ENCODE measurements at places on chromosomes 7 and 10.

DNA sequence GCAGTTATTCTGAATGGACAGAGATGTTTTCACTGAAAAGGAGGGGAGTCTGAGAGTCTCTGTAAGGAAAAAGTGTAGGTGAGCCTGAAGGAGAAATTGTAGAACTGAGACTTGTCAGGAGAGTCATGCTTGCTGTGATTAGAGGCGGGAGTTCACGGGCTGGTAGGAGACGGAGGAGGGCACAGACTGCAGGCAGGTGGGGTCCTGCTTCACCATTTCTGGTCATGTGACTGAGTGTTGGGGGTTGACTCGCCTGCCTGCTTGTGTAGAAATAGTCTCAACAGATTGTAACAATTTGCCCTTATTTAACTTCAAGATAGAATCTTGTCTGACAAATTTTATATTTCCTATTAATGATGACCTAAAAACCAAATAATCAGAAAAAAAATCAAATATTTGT, 70.3 kb downstream of the OGDH start:
- DNase-seq = no peak

DNA sequence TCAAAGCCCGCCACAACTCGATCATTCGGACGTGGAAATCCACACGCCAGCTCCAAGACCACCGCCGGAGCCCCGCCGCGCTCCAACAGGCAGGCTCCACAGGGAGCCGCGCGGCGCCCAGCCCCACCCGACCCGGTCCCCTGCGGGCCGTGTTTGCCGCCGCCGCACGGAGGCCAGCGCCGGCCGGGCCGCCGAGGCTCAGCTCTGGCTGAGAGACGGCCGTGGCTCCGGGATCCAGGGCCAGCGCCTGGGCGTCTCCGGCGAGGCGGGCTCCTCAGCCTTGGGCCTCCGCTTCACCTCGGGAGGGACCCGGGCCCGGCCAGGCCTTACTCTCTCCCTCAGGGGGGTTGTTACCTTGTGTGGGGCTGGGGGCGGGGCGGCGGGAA, 333 bp downstream of the SMNDC1 start:
- DNase-seq = peak; percentile 49

DNA sequence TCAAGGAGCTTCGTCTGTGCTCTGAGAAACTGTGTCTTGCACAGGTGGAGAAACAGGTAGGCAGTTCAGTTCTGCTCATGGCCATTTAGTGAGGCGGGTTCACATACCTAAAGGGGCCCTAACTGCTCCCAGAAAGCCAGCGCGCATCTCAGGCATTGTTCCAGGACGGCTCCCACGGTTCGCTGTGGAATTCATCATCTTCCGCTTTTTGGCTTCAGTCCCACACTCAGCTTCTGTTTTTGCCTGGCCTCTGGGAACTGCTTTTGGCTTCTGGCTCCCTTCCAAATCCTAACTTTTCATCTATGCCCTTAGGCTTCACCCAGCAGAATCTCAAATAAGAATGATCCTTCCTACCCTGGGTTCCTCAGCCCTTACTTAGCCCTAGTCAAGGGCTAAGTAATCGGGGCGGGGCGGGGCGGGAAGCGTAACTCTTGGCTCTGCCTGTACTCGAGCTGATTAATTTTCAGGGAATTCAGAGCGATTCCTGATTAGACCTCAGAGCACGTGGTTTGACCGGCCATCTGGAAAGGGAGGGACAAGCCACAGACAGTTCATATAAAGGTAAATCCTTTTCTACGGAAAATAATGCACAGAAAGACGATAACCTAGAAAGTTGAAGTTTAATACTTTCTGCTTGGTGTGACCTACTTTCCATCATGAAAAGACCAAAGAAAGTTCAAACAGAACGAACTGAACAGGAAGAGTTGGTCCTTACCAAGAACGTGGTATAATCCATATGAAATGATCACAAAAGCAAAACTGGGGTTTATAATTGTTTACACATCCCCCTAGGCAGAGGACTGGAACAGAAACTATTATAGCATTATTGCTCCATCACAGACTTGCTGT, 105.7 kb downstream of the ST8SIA6 start:
- DNase-seq = no peak

DNA sequence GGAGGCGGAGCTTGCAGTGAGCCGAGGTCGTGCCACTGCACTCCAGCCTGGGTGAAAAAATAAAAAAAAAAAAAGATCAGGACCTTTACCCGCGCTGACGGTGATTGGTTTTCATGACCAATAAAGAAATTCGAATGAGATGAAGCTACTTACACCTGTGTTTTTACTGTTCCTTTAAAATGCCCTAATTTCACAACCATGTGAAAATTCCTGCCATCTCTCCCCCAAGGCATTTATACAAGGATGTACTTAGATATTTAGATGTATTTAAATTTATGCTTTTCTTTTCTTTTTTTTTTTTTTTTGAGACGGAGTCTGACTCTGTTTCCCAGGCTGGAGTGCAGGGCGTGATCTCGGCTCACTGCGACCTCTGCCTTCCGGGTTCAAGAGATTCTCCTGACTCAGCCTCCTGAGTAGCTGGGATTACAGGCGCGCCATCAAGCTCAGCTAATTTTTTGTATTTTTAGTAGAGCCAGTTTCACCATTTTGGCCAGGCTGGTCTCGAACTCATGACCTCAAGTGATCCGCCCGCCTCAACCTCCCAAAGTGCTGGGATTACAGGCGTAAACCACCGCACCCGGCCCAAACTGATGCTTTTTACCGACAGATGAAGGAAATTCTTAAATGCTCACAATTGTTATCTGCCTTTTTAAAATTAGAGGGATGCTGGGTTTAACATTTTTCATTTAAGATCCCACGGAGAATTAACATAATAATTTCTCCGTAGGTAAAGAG, 3.1 kb upstream of the PHYH start:
- DNase-seq = no peak

GRCh38 chr7:48365010-48365409, 193.8 kb downstream of the ABCA13 start:
- DNase-seq = no peak

DNA sequence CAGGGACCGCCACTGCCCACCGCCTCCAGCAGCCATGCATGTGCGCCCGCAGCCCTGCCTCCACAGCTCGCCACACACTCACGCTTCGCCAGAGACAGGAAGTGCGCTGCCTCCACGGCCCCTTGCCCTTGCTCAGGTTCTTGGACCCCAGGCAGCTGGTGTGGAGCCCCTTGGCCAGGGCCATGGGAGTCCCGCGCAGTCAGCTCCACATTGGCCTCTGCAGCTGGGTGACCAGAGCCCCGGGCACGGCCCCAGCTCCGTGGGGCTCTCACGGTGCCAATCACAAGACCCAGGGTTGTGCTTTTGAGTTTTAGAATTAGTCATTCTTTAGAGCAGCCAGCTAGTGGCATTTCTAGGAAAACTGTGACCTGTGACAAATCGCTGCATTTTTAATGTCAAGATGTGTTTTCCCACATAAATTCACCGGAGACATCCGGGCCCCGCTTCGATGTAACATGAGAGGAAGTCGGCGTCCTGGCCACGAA, 4.3 kb upstream of the UTF1 start:
- DNase-seq = no peak

DNA sequence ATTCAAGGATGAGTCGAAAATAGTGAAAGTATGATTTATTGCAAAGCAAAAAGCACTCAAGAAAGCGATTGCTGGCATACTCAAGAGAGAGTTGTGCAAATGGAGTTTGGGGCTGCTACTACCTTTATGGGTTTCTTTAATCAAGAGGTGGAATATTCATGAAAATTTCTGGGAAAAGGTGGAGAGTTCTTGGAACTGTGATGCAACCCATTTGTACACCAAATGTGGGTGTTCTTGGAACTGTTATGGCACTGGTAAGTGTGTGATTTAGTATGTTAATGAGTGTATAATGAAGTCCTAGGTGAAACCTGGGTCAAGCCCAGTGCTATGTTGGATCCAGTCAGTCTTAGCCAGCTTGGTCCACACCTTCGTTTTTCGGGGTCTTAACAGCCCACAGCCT, 3.4 kb upstream of the VOPP1 start:
- DNase-seq = no peak

DNA sequence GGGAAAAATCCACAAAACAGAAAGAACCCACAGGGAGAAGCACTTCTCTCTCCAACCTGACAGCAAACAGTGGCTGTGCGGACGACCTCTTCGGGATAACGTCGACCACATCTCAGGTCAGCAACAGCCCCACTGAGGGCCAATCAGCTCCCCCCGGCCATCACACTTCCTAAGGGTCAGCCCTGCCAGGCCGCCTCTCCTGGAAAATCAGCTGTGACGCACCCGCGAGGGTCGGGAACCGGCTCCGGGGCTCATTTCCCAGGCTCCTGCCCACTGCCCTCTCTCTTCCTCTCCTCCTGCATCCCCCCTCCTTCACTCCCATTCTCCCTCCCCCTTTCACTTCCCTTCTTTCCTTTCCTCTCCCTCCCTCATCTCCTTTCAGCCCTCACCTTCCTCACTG, 118.3 kb downstream of the DIP2C start:
- DNase-seq = no peak

DNA sequence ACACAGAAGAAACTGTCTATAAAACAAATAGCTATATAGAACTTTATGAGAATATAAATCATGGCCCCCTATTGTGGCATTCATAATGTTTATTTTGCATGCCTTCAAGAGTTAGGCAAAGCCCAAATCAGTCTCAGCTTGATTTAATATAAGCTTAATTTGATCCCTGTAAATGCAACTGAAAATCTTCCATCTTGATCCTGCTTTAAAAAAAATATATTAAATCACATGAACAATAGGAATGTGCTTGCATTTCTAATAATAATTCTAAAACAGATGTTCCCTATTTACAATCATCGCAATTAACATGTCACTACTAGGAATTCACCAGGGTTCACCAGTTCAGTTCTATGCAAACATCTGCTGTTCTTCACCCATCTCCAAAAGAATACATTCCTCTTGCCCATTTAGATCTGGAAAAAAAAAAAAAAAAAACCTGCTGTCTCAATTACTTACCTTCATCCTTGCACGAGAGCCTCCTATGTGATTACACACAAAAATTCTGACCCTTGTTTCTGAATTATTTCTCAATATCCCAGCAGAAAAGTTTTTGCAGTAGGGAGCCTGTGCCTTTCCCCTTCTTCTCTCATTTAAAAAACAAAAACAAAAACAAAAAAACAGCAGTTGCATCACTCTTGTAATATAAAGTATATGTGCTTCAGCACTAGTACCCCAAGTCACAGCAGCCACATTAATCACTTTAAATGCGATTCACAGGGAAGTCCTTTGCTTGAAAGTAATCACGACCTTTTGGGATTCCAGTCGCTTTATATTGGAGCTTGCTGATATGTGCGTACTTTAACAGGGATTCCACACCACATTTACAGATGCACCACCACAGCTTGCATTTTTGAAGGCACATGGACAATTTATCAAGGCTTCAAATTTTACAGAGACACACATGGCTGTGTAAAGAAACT, 194.8 kb upstream of the KMT2E start:
- DNase-seq = no peak

- no peak for DNase-seq
These were observed 47.1 kb downstream of the SYPL1 start for GRCh38 chr7:106064771-106065574.

DNA sequence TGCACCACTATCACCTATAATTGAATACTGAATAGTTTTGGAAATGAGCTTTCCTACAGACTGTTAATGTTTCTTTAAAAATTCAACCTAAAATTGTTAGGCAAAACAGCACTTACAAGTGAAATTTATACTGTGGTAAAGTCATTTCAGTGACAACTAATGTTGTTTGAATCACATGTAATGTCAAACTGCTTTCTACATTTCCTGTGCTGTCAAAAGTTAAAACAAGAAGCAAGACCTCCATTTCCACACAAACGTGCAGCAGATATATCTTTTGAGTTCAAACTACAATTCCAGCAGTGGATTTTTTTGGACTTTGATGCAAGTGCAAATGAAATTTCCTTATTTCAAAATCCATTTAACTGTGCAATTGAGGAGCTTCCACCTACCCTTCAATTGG, 199.8 kb downstream of the RNLS start:
- no peak for DNase-seq

GRCh38 chr10:123848564-123849457, 42.8 kb downstream of the CPXM2 start:
- DNase-seq = no peak

DNA sequence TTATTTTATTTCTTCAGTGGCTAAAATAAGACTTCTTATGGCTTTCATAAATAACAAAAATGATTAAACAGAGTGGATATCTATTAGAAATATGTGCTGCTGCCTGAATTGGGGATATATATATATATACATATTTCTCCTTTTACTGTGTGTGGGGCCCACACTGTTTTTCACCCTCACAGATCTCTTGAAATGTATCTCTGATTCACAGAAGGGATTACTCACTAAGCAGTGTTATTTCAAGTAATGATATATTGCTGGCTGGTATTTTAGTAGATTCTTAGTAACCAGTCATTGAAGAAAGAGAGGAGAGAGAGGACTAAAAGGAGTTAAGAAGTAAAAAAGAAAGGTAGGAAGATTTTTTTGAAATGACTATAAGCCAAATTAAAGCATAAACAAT, 308.6 kb upstream of the NRP1 start:
- no peak for DNase-seq

- no peak for DNase-seq
These were observed 19.1 kb upstream of the MTPAP start for GRCh38 chr10:30368065-30368718.

GRCh38 chr7:117704063-117704462, 169.2 kb downstream of the CTTNBP2 start:
- no peak for DNase-seq

- DNase-seq = no peak
These were observed 8.4 kb upstream of the INMT start for GRCh38 chr7:30743371-30744074.

DNA sequence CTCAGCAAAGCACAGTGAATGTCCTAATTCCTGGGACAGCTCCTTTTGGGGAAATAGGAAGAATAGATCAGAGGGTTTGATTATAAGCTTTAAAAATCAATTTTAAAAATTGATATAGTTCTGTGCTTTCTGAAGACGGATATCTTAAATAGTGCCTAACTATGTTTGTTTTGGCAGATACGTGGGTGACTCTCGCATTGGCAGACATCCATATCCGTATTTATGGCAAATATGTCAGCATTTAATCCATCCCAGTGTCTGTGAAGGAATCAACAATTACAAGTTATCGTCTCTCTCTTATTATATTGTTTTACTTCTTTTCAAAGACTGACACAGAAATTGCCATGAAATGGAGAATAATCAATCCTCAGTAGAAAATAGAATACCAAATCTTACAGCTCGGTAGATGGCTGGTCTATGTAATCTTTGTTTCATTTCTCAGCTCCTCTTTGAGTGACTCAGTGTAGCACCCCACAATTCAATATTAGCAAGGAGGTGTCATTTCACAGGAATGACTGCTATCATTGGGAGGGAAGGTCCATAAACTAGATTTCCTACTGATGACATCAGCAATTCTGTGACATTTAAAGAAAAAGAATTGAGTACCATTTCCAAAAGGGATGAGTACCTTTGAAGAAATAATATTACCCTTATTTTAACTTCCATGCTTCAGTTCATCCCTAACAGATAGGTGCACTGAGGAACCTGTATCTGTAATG, 186.4 kb upstream of the NFE2L3 start:
- DNase-seq = no peak

DNA sequence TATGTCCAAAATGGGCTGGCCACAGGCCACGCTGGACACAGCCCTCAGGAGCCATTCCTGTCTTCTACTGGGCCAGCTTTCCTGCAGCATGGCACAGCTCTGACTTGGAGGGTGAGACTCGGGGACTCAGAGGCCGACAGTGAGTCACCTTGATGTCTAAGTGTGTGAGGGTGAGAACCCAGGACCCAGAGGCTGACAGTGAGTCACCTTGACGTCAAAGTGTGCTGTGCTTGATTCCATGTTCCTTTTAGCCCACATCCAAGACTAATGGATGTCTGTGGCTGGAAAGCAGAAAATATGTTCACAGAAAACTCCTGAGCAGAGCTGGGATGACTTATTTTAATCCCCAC, 6.0 kb upstream of the FAM170B start:
- DNase-seq = no peak
